Effector CD4-positive, alpha-beta T cell (primary cell): ENCODE measurements at places on chromosomes 3 and 15.

DNA sequence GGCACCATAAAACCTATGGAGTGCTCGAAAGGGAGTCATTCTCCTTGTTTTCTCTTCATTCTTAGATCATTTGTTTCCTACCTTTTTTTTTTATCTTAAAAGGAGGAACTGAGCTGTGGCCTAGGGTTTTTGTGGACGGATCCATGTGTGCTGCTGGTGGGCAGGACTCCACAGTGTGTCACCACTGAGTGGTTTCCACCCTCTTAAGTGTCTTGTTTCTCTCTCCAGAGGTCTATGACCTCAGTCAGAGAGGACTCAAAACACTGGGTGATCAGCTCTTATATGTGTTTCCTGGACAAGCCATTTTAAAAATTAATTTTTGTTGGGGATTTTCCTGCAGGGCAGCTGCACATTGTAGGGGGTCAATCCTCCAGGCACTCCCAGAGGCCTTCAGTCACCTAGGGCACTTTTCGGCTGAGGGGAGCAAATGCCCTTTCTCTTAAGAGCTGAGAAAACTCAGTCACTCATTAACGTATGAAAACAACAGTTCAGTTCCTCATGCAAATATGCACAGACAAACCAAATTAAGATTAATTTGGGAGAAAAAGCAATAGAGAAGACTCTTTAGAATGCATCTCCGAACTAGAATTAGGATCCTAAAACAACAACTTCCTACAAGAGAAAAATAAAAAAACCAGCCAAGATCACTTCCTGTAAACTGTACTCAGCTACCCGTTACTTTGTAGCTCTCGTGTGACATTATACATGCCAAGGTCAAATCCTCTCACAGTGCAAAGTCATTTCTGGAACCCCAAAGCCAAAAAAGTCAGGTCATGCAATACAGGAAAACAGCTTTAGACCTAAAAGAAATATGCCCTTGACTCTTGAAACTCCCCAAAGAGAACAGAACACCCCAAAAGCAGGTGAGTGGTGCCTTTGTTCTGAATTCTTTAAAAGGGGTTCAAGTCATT, 27.6 kb upstream of the FAM3D start:
- DNase-seq = no peak

DNA sequence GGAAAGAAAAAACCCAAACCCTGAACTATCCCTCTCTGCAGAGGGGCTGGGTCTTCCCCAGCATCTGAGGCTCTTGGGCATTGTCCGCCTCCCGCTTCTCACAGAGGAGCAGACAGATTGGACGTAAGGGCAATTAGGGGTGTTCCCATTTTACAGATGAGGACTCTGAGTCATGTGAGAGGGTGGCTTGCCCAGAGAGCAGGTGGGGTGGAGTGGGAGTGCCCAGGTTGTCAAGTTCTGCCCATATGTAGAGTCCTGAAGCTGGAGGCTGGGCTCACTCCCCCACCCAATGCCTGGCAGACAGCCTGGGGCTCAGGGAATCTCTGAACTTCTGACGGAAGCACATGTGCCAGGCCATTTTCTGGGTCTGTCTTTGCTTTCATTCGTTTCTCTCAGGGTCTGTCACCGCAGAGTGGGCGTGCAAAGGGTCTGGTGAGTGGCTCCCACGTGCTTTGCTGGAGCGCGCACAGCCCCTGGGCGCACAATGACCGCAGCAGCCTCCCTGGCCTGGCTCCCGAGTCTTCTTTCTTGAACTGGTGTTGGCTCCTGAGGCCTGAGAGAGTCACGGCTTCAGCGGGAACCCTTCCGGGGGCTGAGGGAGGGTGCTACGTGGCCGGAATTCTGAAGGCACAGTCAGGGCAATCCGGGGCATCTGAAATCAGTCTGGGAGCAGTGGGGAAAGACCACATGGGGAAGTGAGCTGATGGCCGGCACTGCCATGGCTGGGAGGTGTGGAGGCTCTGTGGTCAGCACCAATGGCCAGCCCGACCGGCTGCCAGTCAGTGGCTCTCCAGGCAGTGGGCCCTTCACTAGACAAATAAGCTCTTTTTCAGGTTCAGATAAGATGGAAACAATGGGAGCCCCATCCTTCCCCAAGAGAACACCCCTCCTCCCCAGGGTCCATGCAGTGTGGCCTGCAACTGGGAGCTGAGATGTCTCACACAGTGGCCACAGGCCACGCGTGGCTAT, 1.1 kb upstream of the TRPM1 start:
- DNase-seq = no peak

GRCh38 chr3:87856126-87856525, 202.7 kb downstream of the CGGBP1 start:
- no peak for DNase-seq

DNA sequence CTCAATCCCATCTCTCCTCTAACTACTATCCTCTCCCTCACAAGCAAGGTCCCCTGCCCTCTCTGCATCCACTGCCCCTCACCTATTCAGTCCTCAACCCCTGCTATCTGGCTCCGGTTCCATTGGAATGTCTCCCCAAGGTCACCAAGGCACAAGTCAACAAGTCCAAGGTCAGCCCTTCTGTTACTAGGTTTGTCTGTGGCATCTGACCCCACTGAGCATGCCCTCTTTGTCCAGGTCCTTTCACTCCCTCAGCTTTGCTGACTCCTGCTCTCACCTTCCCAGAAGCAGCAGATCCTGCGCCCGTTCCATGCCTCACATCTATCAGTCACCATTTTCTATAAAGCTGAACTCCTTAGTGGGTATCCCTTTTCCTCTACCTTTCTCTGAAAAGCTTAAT, 8.3 kb upstream of the SEMA7A start:
- DNase-seq = no peak

GRCh38 chr3:73228000-73228399, 166.5 kb downstream of the EBLN2 start:
- DNase-seq = no peak

GRCh38 chr3:26438325-26438940, 184.1 kb upstream of the LRRC3B start:
- DNase-seq = no peak

DNA sequence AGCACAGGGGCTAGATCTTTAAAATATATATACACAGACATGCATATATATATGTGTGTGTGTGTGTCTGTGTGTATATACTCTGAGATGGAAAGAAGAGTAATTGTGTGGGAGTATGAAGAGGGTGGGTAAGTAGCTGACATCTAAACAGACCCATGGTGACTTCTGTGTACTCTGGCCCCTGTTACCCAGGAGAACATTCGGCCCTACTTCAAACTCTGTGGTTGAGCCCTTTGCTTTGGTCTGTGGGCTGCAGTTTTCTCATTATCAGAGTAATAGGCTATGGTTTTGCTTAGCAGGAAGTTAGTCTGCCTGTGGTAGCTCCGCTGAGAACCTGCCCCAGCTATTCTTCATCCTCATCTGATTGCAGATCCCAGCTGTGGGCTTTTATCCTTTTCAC, 141.4 kb downstream of the RBPMS2 start:
- DNase-seq = peak; percentile 7

- no peak for DNase-seq
Observed at GRCh38 chr3:70392227-70392626, 79.8 kb upstream of the MDFIC2 start.

GRCh38 chr3:71087143-71088018, 496.1 kb downstream of the FOXP1 start:
- DNase-seq = peak; percentile 56

DNA sequence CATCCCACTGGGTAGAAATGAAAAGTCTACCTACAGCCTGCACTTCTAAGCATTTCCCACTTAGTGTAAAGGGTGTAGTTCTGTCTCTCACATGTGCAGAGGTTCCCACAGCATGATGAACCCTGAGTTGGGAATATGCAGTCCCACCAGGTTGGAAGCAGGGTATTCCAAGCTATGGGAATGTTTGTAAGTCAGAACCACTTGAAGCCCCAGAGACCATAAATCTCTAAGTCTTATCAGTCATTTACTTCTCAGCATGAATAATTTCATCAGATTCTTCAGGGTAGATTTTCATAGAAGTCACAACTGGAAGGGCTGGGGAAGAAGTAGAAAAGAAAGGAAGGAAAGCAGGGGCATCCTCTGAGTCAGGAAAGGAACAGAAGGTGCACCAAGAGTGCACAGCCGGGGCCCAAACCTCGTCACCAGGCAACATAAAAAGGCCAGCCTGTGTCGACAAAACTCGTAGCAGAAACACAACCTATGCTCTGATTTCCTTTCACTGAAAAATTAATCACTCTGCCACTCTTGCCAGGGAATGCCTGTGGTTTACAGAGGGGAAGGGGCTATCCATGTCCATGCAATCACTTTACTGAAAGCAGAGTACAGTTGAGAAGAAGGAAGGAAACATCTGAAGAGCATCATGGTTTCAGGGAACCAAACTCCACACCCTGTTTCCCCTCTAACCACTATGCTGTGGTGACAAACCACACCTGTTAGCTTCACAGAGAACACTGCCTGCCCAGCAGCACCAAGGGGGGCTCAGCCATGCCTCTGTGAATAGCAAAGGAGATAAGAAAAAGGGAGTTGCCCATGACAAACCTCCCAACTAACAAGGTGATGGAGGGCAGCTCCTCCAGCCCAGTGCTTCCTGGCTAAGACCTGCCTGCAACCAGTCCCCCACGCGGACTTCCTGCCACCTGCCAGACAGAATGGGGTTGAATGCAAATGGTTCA, 40.5 kb downstream of the SH3BP5 start:
- DNase-seq = peak; percentile 57

GRCh38 chr3:32104492-32104891, 1.9 kb upstream of the GPD1L start:
- DNase-seq = no peak

DNA sequence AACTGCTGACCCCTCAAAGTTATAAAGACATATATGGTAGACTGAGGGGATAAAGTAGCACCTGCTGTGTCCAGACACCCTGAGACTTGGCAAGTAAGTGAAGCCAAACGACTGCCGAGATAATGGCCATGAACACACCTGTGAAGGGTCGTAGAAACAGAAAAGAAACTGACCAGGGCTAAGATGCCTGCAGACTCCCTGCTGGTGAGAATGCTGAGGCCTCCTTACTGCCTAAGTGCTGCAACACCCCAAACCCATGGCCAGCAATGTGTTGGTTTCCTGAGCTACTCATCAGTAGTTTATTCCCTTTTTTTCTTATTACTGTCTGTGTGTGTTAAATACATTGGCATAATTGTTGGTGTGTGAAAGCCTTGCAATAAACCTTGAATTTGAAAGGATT, 233.8 kb downstream of the ZNF385D start:
- no peak for DNase-seq

DNA sequence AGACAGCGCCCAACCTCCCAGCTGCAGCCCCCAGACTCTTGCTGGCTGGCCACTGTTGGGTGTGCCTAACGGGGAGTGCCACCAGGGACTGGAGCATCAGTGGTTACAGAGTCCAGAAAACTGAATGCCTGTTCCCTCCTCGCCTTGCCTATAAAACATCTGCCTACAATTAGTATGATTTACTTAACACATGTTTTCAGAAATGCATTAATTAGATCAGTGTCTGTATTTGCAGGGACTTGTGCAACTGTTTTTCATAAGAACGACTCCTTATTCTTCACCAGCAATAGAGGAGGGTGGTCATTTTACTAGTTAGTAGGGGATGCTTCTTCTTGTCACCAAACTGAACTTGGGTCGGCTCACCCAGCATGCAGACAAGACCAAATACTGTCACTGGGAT, 248.7 kb downstream of the GABRG3 start:
- DNase-seq = no peak

GRCh38 chr15:85440451-85440850, 60.0 kb downstream of the AKAP13 start:
- no peak for DNase-seq

GRCh38 chr3:102329561-102329960, 105.3 kb upstream of the ZPLD1 start:
- no peak for DNase-seq

DNA sequence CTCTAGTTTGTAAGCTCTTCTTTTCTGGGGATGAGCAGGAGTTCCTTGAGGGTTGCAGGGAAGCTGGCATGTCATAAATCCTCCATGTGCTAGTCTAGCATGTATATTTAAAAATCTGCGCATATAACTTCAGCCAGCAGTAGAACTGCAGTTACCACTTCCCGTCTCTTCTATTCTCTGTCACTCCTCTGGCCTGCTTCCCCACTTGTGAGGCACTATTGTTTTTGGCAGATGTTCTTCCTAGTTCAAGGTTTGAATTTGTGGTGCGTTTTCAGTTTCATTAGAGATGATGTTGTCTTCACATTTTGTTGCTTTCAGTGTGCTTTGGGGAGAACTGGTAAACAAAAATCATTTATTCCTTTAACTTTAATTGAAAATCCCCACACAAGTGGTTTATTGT, 169.1 kb upstream of the ZPLD1 start:
- DNase-seq = no peak

DNA sequence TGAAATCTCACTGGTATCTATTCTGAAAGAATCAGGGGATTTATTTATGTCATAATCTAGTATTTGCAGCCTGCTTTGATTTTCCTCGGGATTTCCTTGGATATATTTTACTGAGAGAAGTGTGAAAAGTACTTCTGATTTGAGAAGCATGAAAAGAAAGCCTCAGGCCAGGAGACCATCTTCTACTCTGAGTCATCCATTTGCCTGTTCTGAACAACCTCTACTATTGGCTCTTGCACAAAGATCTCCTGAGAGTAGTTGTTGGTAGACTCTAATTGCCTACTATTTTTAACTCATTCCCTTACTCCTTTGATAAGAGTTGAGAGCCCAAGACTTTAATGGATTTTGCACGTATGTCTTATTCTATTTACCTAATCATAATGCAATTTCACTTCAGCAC, 318.9 kb downstream of the BCHE start:
- no peak for DNase-seq

- no peak for DNase-seq
Observed at GRCh38 chr15:101407966-101408775, 81.3 kb downstream of the PCSK6 start.

- DNase-seq = no peak
Observed at GRCh38 chr3:43005981-43006380, 26.9 kb downstream of the GASK1A start.

DNA sequence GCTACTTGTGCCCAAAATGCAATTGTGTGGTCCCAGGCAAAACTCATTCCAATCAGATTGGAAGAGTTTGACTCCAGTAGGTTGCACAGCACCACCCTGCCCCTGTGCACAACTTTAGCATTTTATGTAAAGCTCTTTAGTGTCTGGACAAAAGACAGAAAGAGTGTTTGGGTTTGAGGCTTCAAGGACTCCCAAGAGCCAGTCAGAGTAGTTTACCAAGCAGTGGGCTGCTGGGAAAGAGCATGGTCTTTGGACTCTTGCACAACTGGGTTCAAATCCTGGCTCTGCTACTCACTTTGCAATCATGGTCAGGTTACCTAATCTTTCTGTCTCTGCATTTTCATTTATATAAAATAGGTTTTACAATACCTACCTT, 75.8 kb upstream of the UMPS start:
- DNase-seq = no peak

DNA sequence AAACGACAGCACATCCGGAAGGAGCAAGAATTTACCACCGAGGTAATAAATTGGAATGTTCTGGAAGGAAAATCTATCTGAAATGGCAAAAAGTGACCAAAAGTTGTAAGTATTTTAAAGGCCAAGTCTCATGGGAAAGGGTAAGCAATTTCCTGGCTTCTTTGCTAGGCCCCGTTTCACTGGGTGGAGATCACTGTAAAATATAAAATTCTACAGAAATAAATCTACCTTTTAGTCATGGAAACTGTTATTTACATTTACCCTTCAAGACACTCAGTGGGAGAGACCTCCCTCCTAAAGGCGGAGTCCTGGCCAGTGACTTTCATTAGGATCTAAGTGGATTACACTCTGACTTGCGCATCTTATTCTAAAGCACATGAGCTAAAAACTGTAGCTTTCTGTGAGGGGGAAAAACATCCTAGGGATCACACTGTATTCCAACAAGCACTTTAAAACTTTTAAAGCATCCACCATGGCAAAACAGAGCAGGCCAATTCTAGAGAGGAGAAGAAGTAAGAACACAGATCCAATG, 28.8 kb downstream of the LYZL4 start:
- no peak for DNase-seq
